ENCODE measurements at places on chromosomes 16 and 17.
A peak's percentile ranks its signal among the peaks of the same experiment; 100 is the strongest.

DNA sequence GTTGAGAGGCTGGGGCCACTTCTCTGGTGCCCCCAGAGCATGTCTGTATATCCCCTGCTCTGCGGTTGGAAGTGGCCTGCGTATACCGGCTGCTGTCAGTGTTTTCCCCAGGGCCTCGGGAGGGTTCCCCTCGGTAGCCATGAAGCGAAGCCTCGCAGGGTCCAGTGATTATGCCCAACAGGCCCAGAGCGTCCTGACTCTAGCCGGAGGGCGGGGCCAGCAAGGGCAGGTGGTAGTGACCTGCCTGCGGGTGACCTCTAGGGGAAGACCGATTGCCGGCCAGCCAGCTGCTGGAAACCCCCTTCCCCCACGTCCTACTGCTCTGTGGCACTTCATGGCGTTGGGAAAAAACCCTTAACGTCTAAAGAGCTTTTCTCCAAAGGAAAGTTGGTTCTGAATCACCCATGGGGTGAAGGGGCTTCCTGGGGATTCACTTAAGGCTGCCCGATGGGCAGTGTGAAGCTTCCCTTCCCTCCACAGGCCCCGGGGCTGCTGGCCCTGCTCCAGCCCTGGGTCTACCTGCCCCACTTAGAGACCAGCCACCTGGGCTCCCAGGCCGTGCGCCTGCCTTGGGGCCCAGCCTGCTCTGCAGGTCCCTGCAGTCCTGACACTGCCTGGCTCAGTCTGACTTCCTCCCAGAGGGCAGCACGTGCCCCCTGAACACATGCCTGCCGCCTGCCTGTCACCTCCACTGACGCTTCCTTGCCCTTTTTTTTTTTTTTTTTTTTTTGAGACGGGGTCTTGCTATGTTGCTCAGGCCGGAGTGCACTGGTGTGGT lies 72.8 kb downstream of the SOCS1 start:
- DNase-seq = peak; percentile 52

GRCh38 chr17:79786930-79787643 lies 9.1 kb downstream of the CBX2 start:
- DNase-seq = no peak

GRCh38 chr17:13563866-13564265 lies 37.9 kb downstream of the HS3ST3A1 start:
- no peak for DNase-seq

GRCh38 chr16:3274490-3274889 lies 8.8 kb upstream of the ZNF263 start:
- DNase-seq = no peak

GRCh38 chr17:65593855-65594845 lies 32.7 kb upstream of the AXIN2 start:
- no peak for DNase-seq

DNA sequence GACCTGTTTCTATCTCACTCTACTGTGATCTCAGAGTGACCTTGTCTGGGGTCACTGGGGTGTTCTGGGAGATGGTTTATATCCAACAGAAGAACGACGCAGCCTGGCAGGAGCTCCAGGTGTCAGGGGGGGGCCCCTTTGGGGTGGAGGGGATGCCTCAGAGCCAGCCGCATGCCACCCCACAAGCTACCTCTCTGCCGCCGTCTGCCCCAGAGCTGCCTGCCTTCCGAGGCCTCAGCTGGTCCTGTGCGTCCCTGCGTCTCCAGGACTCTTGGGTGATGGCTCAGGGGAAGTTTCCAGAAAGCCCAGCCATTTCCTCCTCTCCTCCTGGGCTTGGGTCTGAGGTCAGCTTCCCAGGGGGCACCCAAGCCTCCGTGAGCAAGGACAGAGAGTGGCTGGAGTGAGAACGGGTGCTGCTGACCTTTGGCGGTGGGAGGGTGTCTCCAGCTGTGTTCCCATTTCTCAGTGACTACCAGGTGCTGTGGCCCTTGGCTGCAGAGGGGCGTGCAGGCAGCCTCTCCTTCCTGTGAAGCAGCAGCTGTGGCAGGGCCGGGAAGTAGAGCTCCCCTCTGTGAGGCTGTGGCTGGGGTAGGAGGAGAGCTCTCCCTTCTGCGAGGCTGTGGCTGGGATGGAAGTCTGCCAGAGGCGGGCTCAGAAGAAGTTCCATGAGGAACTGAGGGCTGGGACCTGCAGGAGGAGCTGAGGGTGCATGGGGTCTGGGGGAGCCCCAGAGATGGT lies 19.8 kb downstream of the JPH3 start:
- DNase-seq = no peak

GRCh38 chr17:50201276-50201854 lies at the start of gene COL1A1:
TSS of gene COL1A1 (minus strand) at chr17:50201631. CDS start at chr17:50201513, 118 bp downstream.
- peak; percentile 47 for DNase-seq

GRCh38 chr17:60332574-60332973 lies 59.4 kb downstream of the USP32 start:
- no peak for DNase-seq

DNA sequence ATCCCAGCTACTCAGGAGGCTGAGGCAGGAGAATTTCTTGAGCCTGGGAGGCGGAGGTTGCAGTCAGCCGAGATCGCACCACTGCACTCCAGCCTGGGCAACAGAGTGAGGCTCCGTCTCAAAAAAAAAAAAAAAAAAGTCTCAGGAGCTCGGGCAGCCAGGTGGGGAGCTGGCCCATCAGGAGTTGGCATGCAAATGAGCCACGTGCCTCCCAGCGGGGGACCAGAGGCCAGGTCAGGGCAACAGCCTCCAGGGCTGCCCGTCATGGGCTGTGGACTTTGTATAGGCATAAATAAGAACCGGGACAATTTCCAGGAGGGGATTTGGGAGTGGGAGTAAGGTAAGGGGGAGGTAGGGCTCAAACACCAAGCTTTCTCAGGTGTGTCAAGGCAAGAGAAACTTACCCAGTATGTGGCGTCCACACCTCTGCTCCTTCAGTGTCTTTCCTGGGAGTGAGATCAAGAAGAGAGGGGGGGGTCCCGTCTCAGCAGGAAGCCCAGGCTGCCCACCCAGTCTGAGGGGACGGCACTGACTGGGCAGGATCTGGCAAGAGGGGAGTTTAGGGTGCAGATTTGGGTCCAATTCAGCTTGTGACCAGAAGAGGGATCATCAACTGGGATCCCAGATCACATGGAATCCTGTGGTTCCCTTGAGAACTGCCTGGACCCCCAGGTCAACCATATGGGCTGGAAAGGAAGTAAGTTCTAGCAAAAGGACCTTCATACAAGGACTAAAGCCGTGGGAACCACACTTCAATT lies 22.3 kb upstream of the G6PC1 start:
- DNase-seq = peak; percentile 89

DNA sequence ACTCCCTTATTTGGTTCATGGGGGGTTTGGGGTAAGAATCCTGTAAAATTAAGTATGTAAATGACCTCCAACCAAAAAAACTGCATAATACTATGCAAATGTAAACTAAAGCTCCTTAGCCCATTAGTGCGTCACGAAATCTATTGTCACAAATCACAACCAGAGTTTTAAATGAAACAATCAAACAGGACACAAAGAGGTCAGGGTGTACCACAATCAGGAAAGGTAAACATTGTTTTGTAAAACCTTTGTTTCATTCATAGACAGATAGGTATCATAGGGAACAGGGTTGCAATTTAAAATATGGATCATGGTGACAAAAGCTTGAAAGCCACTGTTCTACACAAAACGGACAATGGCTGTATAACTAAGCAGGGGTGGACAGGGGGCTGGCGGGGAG lies 61.0 kb downstream of the ARHGAP17 start:
- no peak for DNase-seq

- DNase-seq = no peak
Measured at GRCh38 chr16:22668318-22668717, 145.6 kb upstream of the HS3ST2 start.

GRCh38 chr16:74480150-74481029 lies 59.1 kb upstream of the CLEC18B start:
- no peak for DNase-seq

GRCh38 chr17:34081269-34081668 lies 173.8 kb upstream of the CCL2 start:
- DNase-seq = peak; percentile 54

- DNase-seq = no peak
Measured at GRCh38 chr16:20072146-20072873, 1.4 kb downstream of the GPR139 start.

DNA sequence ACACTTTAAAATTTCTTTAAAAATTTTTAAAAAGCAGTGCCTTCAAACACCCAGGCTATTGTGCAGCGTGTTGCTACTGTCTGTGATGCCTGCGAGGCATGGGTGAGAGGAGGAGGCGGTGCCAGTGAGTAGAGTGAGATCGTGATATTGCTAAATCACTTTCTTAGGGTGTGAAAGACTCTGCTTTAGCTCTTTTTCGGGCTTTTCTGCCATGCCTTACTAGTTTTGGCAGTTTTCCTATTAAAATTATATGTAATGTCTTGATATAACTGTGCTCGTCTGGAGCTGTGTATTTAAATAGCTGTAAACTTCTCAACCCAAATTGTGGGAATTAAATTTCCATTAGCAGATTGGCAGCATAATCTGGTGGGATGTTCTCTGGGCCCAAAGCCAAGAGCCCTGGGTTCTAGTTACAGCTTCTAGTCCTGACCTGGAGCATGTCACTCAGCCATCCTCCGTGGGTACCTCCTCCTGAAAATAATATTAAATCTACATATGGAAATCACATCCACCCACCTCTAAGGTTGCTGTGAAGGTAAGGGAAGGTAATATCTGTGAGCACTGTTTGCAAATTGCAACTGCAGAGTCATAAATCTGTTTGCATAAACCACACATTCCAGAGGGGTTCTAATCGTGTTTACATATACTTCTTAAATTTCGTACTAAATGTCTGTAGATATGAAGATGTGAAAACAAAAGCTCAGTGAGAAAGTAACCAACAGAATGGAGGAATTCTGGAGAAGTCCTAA lies 264.3 kb upstream of the CACNG5 start:
- no peak for DNase-seq

DNA sequence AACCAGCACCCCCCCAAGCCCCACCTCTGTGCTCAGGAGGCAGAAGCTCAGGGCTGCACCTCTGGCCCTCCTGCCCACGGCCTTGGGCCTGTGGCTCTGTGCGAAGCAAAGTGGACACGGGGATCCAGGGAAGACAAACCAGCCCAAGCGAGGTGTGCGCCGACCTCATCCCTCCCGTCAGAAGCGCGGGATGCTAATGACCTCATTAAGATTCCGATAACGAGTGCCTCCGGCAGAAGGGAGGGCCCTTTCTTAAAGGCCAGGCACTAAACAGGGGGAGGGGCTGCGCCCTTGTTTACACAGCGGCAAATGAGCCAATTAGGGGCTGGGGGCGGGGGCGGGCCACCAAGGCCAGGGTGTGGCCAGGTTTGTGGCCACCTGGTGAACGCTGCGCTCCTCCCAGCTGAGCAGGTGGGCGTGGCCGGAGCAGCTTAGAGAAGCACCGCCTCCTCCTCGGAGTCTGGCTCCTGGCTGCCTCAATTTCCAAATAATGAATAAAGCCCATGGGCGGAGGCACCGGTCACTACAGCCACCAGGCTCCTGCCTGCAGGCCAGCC lies 3.2 kb downstream of the CBX4 start:
- DNase-seq = peak; percentile 97

DNA sequence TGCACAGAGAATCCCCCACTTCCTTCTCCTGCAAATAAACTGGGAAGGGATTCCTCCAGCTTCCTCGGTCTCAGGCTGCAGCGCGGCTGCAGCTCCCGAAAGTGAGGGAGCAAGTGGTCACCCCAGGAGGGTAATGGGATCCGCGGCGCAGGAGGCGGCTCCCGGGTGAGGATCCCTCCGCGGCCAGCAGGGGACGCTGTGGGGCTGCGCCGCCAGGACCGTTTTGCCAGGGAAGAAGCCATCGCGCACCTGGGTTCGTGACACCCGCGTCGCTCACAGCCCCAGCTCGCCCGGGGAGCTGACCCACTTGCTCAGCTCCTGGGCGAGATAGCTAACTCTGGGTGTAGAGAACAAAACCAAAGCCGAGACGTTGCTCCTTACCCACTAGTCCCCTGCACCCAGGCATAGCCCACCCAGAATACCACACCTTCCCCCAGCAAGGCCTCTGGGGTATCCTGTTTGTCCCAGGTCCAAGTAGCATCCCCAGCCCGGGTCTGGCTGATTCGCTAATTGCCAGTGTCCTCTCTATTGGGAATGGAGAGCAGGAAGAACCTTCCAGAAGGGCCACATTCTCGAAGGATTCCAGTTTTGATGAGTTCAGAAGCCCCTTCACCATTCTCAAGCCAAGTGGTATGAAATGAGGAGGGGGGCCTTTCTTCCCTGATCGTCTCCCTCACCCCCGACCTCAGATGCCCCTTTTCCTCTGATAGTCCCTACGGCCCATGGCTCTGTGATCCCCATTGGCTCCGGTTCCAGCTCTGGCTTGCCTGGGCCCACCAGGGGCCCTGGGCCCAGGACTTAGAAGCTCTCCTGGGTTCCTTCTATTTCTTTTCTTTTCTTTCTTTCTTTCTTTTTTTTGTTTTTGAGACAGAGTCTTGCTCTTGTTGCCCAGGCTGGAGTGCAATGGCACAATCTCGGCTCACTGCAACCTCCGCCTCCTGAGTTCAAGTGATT lies 14.1 kb downstream of the CYGB start:
- DNase-seq = peak; percentile 88

- DNase-seq = peak; percentile 17
Measured at GRCh38 chr16:26952411-26952810, 114.3 kb upstream of the C16orf82 start.

GRCh38 chr17:40279402-40279801 lies 8.3 kb upstream of the CDC6 start:
- DNase-seq = no peak

- no peak for DNase-seq
Measured at GRCh38 chr17:17384291-17384615, 81.1 kb downstream of the NT5M start.

DNA sequence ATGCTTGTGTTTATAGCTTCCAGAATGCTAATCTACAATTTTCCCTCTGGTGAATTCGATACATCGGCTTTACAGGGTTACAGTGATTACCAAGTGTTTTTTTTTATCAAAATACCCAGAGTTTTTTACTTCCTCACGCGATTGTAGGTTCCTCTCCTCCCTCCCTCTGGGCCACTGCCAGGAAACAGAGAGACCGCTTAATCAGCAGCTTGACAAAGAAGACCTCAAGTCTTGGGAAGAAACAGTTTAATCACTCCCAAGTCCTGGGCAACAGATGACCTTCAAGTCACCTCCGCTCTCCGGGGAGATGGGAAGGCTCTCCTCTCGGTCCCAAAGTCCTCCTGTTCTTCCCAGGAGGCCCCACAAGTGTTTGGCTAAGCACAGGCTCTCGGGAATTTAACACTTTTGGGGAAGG lies 23.5 kb downstream of the SMTNL2 start:
- no peak for DNase-seq

DNA sequence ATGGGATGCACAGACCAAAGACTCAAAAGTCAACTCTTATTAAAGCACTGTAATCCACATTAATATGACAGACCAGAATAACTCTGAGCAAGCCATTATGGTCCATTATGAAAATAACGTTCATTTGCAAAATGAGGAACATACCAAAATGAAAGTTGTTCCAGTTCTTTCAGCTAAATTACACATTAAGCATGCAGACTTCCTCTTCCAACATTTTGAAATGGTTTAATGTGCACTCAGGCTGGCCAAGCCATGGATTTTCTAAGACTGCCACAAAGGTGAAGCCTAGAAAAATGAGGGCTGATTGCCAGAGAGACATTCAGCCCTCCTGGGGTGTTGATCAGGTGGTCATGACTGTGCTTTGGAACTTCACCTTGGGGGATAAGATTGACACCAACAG lies 56.7 kb upstream of the NOG start:
- DNase-seq = no peak
